ENCODE measurements at places on chromosomes 6 and 20.

DNA sequence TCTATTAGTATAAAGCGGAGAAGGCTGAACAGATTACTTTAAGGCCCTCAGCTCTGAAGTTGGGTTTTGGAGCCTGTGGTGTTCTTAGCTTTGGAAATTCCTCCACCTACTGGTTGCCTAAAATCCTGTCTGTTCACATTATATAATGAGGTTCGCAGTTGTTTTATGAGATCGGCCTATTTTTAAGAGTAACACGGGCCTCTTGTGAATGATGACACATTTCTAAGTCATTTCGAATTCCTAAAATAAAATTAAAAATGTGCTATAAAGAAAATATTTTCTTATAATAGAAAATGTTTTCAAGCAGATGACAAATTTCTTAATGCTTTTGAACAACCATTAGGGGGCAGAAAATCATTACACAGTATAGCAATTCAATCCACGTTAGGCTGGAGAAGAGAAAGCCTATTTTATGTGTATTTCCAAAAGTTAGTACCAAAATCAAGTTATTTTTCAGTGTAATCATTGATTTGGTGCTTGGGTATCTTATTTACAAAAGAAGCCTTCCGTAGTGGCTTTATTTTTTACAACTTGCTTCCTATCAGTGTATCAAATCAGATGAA, 15.8 kb upstream of the FAM8A1 start:
- DNase-seq, result no peak

GRCh38 chr20:20926222-20926905, 179.8 kb downstream of the LINC00237 start:
- DNase-seq, result no peak

- no peak for DNase-seq
These were observed 12.7 kb downstream of the SMAP1 start for GRCh38 chr6:70680396-70680795.

- no peak for DNase-seq
These were observed 333.9 kb upstream of the IRAK1BP1 start for GRCh38 chr6:78533426-78533825.
